Fibroblast of the conjunctiva (primary cell): ENCODE measurements at places on chromosomes 6 and 20.

- DNase-seq: no peak
Measured at GRCh38 chr6:46528961-46529750, 37.9 kb upstream of the RCAN2 start.

- no peak for DNase-seq
Measured at GRCh38 chr6:37495244-37495934, 4.3 kb downstream of the CCDC167 start.

- peak; percentile 79 for DNase-seq
Measured at GRCh38 chr6:108737594-108738546, 110.4 kb upstream of the ARMC2 start.

- DNase-seq: no peak
Measured at GRCh38 chr6:132499757-132500156, 13.2 kb downstream of the STX7 start.

- DNase-seq: no peak
Measured at GRCh38 chr20:33694639-33695012, 8.4 kb upstream of the E2F1 start.

- no peak for DNase-seq
Measured at GRCh38 chr6:81552644-81553043, 199.8 kb downstream of the TENT5A start.

DNA sequence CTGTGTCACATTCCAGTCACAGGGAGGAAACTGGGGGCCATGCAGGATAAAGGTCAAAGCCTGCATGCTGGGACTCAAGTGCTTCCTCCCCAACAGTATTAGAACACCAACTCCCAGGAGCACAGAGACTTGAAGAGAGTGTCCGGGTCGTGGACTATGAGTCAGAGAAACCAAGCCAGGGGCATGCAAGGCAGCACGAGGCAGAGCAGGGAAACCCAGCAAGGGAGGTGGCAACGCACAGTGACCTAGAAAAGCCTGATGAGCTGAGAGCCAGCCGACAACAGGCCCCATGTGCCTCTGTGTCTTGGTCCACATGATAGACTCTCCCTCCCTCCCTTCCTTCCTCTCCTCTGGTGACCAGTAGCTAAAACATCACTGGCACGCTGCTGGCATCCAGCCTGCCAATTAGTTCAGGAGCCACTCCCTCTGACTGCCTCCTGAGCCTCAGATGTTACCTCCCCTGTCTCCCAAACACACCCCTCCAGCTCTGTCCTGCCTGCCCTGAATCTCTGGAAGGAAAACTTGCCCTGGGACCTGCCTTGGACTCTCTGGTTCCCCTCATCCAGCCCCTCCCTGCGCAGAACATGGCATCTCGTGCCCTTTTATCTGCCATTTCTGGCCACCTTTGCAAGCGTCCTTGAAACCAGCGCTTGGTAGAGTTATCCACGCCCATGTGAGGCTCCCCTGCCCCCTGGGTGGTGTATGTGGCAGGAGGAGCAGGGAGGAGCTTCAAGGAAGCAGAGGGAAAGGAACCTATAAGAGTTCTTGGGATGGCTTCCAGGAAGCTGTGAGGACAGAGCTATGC, 16.2 kb upstream of the RNF39 start:
- DNase-seq: no peak

GRCh38 chr6:30319146-30319835, 7.4 kb upstream of the TRIM39 start:
- no peak for DNase-seq

DNA sequence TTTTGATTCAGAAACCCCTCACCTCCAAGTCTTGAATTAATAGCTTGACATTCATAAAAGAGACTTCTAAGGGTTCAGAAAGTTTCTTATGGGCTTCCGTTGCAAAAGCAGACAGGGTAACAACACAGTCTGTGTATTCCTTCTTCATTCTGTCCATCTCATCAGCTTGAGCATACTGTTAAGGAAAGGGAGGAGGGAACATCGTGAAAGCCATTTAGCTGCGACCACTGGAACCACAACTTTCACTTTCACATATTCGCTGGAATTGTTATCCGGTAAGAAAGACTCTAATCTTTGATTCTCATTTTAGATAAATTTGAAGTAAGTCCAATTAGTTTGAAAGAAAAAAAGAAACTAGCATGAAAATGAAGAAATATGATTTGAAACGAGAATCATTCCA, 174.4 kb downstream of the SYNE1 start:
- no peak for DNase-seq

- no peak for DNase-seq
Measured at GRCh38 chr6:92687278-92687677, 732.1 kb downstream of the EPHA7 start.

DNA sequence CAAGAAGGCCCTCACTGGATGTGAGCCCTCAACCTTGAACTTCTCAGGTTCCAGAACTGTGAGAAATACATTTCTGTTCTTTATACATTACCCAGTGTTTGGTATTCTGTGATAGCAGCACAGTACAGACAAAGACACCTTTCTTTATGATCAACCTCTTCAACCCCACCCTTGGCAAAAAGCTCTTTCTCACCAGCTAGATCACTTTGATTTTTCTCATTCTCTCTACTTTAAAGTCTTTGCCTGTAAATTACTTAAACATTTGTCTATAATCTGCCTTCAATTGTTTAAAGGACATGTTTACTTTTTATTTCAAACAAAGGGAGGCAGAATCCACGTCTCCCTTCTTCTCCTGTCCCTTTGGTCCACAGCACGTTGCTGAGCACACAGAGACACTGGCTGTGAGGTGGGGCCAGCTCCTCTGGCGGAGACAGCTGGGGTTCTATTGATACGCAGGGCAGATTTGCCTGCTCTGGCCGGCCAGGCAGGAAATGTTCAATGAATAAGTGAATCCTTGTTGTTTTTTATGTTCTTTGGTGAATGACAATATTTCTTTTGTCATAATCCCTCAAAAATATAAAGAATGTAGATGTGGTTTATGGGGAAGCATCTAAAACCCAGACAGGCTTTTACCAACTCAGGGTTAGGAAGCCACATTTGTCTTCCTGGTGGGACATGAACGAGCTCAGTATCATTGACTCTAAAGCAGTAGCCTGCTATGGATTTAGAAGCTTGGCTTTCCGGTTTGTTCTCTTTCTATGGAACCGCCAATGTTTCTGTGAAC, 52.9 kb downstream of the NEDD9 start:
- DNase-seq: no peak

DNA sequence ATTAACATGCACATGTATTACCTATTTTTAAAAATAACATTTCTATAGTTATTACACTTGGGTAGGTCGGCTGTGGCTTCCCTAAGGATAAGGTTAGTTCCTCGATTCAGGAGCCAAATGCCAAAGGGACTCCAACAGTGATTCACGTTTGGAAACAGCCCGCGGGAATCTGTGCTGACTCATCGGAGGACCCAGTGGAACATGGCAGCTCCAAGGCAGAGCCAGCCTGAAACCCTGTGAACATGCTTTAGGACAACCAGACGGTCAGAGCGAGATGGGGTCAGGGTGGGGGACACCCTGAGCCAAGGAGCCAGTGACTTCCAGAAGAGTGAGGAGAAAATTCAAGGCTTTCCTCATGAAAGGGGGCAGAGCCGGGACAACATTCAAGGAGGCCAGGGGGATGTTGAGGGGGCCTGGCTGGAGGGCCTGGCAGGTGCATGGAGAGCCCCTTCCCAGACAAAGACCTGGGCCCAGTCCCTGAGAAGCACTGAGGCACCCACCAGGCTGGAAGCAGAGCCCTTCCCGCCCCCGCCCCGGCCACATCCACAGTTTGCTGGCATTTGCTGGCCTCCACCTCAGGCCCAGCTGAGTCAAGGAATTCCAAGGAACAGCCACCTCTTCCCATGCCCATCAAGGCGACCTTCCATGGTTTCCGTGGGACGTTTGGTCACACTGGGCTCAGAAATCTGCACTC, 133.2 kb downstream of the SNX5 start:
- DNase-seq: peak; percentile 24

DNA sequence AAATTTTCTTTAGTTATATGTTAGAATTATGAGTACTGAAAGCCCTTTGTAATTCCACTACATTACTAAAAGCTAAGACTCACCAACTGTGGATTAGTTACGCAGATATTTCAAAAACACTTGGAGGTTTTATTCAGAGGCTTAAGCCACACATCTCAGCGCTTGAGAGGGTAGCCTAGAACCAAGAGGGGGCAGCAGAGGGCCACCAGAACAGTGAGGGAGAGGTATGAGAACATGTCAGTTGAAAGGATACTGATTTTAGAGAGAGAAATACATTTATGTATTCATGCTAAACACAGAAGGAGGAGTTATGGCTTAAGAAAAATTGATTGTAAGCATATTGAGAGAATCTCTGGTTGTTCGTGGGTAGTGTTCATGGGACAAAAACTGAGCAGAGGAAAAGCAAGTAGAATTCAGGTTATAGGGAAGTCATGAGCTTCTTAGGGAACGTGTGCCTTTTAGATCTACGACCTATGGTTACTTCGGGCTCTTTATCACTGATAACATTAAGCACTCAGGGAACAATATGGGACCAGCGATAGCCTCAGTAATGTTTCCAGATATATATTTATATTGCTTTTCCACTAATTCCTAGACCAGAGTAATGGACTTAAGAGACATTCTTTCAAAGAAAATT, 20.4 kb upstream of the SERINC1 start:
- DNase-seq: peak; percentile 47

DNA sequence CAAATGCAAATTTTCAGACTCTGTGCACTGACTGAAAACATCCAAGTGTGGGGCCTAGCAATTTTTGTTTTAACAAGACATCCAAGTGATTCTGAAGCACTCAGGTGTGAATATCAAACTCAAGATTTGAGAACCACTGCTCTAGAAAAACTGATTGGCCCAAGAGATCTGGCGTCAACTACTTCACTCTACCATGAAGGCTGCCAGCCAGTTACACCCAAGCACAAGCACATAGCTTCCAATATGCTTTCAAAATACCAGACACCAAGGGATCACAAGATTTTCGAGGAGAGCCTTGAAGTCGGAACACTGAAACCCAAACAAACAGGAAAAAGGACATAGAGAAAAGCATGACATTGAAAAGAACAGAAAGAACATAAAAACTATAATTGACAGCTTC, 140.2 kb downstream of the PTCHD4 start:
- no peak for DNase-seq

- no peak for DNase-seq
Measured at GRCh38 chr6:48567016-48567415, 456.0 kb upstream of the PTCHD4 start.

- DNase-seq: no peak
Measured at GRCh38 chr6:34423254-34423653, 2.6 kb downstream of the RPS10 start.

DNA sequence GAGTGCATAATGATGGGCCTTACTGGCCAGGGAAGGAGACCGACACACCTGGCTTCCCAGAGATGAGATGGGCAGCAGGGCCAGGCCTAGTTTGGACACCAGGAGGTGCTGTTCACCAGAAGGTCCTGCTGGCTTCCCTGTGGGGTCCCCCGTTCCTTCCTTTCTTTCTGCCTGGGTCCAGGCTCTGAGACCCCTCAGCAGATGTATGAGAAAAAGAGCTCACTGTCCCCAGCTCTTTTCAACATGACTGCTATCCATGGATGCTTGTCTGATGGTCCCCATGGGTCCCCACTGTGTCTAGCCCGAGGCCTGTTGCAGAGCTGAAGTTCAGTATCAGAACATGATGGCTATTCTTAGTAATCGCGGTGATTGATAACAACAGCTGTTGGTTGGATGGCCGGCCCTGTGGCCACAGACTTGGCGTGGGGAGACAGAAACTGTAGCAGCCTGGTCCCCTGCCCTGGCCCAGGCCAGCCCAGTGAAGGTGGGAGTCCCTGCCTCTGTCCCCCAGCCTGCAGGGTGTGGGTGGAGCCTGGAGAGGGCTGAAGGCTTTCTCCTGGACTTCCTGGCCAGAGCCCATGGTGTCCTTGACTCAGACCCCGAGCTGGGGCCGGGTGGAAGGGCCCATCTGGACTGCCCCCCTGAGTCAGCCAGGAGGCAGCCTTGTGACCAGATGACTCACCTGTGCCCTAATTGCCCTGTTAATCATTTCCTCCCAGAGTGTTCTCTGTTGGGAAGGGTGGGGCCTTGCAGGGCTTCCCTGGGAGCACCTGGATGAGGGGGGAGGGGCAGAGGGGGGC, 9.9 kb upstream of the BAK1 start:
- peak; percentile 60 for DNase-seq

- DNase-seq: no peak
Measured at GRCh38 chr6:16767765-16768476, 6.7 kb upstream of the ATXN1 start.

GRCh38 chr6:33419580-33420490, at the start of gene SYNGAP1:
SYNGAP1 (plus strand) TSS chr6:33420065; CDS start chr6:33420265, 200 bp downstream.
- DNase-seq: peak; percentile 49

DNA sequence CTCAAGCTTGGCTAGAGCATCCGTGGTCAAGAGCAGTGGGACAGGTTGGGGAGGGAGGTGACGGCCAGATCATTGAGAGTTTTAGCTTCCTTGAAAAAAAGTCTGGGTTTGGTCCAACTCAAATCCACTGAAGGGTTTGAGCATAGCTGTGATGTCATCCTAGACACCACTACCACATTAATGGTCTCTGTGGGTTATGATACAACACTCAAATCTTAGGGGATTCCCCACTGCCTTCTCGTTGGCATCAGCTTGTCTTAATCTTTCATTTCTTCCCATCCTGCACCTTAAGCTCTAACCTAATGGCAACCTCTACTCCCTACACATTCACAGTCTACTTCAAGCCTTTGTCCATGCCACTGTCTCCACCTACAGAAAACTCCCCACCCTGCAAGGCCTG, 77.3 kb downstream of the BMP6 start:
- DNase-seq: no peak

GRCh38 chr20:22728146-22728745, 143.9 kb upstream of the FOXA2 start:
- DNase-seq: no peak

DNA sequence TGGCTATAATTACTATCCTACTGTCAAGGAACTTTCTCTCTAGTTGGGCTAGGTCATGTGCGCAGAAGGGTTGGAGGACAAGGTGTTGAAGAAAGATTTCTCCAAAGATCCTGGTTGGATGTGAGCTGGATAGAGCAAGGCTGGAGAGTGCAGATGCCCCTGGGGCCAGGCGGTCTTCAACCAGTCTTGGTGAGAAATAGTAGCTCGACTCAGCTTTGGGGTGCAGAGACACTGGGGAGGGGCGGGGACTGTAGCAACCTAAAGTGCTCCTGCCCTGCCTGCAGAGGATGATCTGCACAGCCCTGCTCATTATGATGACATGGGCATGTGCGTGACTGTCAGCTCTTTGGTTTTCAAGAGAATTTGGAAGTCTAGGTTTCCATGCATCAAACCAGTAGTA, 35.9 kb downstream of the PHACTR3 start:
- no peak for DNase-seq

DNA sequence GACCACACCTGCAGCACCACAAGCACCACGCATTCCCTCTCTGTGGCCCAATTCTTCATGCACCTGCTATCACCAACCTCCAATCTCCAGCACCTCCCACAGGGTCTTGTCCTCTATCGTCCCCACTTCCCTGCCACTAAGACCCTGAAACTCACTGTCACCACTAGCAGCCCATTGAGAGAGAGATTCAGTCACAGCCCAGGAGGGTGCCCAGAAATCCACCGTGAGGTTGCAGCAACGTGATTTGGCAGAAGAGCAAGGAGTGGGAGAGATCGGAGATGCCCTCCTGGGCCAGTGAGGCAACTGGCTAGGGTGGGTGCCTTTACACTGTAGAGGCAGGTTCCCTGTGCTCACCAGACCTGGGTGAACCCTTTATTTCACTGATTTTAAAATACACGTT, 90.1 kb downstream of the ANKRD60 start:
- no peak for DNase-seq
